ENCODE measurements at places on chromosomes 5 and 9.
A peak's percentile ranks its signal among the peaks of the same experiment; 100 is the strongest.

- peak; percentile 1 for DNase-seq
These were observed 419.6 kb downstream of the KDM4C start for GRCh38 chr9:7177383-7177782.

- no peak for DNase-seq
These were observed 29.9 kb downstream of the TMC1 start for GRCh38 chr9:72551306-72551705.

- no peak for DNase-seq
These were observed 32.8 kb downstream of the AFAP1L1 start for GRCh38 chr5:149304195-149305078.

DNA sequence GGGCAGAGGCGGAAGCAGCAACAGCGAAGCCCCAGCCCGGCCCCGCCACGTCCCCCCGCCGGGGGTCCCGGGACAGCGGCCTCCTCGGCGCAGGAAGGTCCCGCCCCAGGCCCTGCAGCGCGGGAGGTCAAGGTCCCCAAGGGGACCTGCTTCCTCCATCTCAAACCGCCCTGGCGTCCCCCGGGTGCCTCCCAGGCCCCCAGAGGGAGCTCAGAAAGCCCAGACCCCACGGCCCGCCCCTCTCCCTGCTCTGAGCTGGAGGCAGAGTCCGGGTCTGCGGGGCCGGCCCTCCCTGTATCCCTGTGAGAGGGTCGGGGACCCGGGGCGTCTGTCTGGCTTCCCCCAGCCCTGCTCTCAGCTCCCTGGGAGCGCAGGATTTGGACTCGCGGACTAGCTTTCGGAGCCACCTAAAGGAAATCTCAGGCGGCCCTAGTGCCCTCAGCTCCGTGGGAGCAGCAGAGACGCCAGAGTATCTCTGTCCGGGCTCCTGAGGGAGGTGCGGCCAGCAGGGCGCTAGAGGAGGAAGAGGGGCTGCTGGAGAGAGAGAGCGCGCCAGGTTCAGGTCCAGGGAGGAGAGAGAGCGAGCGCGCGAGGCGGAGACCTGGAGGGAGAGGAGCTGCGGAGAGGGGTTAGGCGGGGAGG, 30.7 kb downstream of the EXOC3 start:
- peak; percentile 63 for DNase-seq

- no peak for DNase-seq
These were observed 161.2 kb upstream of the CHD1 start for GRCh38 chr5:99089822-99090549.

DNA sequence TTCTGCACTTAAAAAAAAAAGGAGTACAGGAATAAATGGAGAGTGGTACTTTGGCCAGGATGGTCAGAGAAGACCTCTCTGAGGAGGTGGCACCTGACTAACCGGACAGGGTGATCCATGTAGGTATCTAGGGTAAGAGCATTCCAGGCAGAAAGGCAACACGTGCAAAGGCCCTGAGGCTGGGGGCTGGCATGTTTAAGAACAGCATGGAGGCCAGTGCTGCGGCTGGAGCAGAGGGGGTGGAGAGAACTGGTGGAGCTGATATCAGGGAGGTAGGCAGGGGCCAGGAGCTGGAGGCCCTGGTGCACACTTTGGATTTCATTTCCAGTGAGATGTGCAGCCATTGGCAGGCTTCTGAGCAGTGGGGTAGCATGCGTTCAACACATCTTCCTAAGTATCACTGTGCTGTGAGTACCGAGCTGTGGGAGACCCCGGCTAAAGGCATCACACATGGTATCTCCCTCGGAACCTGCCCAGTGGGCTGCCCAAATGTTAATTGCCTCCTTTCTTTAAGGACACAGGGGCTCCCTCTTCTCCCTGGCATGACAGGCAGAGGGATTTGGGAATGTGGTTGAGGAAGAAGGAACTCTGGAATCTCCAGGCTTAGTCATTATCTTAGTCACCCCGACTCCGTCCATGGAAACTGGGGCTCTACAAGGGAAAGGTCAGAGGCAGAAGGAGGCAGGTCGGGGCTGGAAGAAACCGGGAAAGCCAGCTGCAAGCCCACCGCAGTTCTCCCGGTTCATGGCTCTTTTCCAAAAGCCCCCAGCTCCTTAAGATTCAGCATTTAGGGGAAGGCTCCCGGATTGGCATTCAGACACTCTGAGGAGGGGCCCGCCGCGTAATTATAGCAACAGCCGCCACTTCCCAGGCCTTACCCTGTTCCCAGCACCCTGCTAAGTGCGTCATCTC, 18.6 kb downstream of the SLC6A7 start:
- DNase-seq = no peak

GRCh38 chr9:117239428-117239827, 175.4 kb downstream of the ASTN2 start:
- no peak for DNase-seq

GRCh38 chr9:122356627-122357026, 14.2 kb upstream of the PTGS1 start:
- DNase-seq = no peak

- no peak for DNase-seq
These were observed 144.9 kb downstream of the FAM114A2 start for GRCh38 chr5:153893817-153894216.

- DNase-seq = no peak
These were observed 22.5 kb downstream of the APBA1 start for GRCh38 chr9:69649566-69650250.

GRCh38 chr5:82106756-82107155, 134.9 kb downstream of the ATG10 start:
- DNase-seq = no peak

DNA sequence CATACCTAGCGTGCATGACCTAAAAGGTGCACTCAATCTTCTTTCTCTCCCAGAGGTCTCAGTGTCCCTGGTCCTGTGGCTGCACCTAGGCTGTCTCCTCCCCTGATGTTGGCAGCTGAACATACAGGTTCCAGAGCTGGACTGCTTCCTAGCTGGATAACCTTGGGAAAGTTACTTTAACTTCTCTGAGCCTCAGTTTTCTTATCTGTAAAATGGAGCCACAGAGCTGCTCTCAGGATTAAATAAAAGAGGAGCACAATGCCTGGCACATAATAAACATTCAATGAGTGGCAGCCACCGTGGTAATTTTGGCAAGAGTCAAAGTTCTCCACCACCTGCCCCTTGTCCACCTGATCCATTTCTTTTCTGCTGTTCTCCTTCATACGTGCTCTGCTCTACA, 14.0 kb downstream of the MORN5 start:
- no peak for DNase-seq

DNA sequence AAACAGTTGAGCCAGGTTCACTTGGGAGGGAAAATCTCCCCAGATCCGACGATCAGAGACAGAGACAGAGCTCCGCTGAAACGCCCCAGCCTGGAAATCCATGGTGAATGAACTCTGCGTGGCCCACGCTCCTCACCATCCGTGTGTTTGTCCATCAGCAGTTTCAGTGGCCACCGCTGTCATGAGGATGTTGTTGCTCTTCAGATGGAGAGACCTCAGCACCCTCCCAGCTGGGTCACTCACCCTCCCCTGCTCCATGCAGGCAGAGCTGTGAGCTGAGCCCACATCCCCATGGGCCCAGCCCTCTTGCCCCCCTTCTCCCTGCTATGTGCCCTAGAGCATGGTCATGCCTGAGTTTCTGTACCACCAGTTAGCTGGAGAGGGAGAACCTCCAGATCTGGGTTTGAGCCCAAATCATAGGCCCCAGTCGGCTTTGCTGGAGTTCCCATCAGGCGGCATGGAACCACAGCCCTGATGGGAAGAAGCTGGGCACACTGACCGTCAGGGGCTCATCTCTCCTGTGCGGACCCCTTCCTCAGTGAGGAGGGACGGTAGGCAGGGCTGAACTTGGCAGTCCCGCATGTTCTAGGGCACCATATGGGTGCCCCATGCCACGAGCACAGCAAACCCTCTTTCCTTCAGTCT, 154.4 kb upstream of the COL5A1 start:
- DNase-seq = no peak

- DNase-seq = no peak
These were observed 167.7 kb downstream of the GRIA1 start for GRCh38 chr5:153658149-153658548.

GRCh38 chr5:5025774-5026408, 114.2 kb upstream of the ADAMTS16 start:
- no peak for DNase-seq

- no peak for DNase-seq
These were observed 72.3 kb downstream of the PAX5 start for GRCh38 chr9:36961561-36962325.

- DNase-seq = peak; percentile 74
These were observed 17.5 kb upstream of the NREP start for GRCh38 chr5:111774525-111774924.

All from SK-N-DZ (cell line).